Hematopoietic multipotent progenitor cell (in vitro differentiated cells): ENCODE measurements at places on chromosomes 12 and 14.
A peak's percentile ranks its signal among the peaks of the same experiment; 100 is the strongest.

DNA sequence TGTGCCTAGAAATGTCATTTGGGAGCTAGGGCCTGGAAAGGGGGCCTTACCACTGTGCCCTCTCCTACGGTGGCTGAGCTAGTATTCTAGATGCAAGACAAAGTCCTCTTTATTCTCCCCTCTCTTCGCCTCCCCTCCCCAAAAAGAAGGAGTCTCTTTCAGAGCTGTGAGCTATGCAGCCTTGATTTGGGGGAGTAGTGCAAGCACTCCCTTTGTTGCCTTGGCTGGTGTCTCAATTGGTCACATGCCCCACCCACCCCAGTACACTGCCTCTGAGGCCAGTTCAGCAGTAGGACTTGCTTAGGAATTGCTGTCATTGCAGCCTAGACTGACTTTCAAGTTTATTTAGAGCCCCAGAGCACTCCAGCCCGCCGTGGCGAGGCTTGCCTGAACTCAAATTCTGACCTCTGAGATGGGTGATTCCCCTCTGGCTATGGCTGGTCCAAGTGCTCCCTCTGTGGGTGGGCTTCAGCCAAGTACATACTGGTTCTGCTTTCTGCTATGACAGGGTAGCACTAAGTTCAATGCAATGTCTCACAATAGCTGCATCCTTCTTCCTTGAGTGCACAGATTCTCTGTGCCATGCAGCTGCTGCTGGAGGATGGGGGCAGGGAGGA, 37.0 kb upstream of the FBXO33 start:
- peak; percentile 66 for DNase-seq

DNA sequence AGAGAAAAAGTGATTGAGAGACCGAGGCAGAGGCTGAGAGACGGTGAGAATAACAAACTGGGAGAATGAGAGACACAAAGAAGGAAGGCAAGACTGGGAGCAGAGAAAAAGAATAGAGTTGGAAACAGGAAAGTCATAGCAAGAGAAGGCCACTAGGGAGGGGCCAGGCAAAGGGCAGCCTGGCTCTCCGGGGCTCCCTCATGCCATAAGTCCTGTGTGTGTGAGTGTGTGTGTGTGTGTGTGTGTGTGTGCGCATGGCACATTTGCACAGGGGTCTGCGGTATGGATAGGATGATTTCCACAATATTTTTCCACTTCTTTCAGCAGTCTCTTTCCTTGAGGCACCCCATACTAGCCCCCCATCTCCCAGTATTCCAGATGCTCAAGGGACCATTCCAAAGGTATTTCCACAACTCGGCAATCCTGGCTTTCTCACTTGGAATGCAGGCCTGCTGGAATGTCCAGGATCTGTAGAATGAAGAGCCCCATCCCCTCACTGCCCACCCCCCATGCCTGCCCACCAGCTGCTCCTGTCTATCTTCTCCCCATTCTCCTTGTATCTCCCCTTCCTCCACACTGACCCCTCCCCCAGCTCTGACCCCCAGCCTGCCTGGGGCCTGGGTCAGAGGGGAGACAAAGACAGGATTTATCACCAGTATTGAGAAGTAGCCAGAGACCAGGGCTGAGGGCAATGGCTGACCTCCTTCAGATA, 9.0 kb downstream of the GPR84 start:
- no peak for DNase-seq

DNA sequence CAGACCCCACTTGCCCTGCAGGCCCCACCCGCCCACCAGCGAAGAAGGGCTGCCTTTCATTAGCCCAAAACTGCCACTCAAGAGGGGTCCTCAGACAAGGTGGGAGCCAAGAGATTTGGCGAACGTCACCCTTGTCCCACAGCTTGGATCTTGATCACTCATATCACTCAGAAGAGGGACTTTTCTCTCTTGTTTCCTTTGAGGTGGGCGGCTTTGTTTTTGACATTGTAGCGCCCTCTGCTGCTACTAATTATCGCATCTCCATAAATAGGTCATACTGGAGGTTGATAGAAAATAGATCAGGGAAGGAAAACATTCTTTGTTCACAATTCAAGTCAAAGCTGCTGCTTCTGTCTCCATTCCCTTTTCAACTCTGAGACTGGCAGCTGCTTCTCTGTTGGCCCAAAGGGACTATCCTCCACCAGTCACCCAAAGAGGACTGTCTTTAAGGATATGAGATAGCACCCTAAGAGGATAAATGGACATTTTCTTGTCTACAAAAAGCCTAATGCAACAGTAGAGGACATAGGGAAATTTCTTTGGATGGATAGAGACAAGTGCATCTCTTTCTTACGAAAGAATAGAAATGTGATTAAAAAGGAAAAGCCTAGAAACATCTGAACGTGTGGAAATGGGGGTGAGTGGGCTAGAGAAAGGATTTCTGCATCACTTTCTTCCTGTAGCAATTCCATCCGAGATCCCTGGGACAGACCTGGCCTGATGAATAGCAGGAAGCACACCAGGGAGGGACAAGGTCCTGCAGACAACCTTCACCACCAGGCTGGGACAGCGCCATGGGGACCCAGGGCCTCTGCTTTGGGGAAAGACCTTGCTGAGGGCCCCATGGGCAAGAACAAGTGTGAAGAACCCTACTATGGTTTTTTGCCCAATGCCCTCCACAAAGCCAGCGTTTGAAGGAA, 115.8 kb downstream of the DAD1 start:
- peak; percentile 89 for DNase-seq

DNA sequence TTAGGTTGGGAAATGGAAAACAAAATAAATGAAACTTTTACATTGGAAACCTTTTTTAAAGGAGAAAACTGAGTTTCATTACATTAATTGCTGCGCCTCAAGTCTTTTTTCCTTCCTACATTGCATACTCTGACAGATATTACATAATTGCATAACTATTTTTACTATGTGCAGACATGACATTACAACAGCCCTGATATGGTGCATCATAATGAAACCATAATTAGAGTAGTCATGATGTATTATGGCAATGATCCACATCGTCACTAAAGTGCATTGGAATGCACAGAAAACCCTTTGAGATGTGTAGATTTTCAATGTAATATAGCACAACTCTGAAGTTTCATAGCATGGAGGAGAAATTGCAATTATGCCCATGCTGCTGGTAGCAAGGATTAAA, 217.8 kb upstream of the NPAS3 start:
- no peak for DNase-seq
